ENCODE measurements at places on chromosomes 12 and 14.
A peak's percentile ranks its signal among the peaks of the same experiment; 100 is the strongest.

GRCh38 chr14:22979748-22980392 is 2.5 kb downstream of the AJUBA start:
- DNase-seq, result no peak

DNA sequence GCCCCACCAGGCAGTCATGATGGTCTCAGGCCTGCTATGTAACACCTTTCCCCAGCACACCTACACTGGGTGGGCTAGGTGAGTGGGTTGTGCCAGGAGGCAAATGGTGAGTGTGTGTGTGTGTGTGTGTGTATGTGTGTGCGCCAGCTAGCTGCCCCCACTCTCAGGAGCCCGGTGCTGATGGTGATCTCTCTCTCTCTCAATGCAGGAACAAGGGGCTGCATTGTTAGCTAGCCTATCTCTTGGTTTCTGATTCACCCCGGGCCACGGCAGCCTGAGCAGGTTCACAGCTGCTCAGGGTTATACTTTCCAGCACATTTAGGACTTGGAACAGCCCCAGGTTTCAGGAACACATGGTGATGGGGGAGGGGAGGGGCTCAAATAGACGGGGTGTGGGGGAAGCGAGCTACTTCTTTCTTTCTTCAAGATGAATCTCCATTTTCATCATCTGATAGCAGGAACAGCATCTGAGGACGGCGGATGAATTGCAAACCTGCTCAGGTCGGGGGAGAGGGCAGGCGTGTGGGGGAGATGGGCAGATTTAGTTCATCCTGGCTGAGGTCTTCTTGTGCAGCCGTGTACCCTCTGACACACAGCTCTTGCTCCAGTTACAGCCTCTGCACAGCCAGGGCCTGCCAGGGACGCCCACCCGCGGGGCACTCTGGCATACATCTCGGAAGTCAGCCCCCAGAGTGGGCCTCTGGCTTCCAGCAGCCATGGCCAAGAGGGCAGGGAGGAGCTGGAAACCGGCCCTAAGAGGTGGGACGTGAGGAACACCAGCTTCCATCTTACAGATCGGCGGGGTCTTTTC is 137.6 kb downstream of the ZFP36L1 start:
- DNase-seq, result no peak

DNA sequence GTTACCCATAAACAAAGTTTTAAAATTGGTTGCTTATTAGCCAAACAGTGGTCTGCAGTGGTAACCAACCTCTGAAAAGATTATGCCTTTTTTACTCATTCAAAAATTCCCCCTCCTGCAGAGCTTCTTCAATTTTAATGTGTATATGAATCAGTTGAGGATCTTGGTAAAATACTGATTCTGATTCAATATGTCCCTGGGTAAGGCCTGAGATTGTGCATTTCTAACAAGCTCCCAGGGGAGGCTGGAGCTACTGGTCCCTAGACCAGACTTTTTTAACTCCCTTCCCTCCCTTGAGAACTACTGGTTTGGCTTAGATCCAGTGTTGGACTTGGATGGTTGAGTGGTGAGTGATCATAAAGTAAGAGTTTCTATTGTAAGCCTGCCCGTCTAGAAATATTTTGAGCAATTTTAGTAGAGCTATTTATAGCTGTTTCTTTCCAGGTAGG is 90.2 kb downstream of the FUT8 start:
- DNase-seq, result no peak

DNA sequence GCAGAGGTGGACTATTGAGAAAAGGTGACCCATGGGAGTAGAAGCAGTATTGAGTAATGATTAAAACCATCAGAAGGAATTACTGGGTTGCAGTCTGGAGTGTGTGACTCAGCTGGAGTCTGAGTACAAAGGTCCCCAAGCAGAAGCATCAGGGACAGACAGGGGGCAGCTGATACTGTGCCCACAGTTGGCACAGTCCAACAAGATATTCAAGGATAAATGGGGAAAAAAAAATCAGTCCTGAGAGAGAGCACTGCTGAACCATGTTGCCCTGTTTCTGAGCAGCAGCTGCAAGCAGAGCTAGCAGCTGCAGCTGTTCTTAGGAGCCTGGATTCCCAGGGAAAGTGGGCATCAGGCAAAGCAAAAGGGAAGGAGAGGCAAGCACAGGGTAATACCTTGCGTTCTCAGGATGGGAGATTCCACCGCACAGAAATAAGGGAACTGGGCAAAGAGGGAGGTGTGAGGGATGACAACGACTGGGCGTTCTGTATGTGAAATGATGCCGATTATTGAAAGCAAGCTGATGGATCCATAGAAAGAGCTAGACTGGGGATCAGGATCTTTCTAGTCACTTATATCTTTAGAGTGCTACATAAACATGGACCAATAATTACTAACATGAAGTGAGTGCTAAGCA is 17.7 kb downstream of the NEUROD4 start:
- DNase-seq, result no peak

GRCh38 chr14:88463318-88463717 is 77.9 kb downstream of the SPATA7 start:
- peak; percentile 9 for DNase-seq

- peak; percentile 84 for DNase-seq
Observed at GRCh38 chr14:61280526-61281185, 482 bp downstream of the TMEM30B start.

GRCh38 chr12:99766408-99766807 is 118.9 kb downstream of the GARIN6 start:
- DNase-seq, result no peak

- no peak for DNase-seq
Observed at GRCh38 chr14:91585856-91586255, 75.7 kb upstream of the PPP4R3A start.

DNA sequence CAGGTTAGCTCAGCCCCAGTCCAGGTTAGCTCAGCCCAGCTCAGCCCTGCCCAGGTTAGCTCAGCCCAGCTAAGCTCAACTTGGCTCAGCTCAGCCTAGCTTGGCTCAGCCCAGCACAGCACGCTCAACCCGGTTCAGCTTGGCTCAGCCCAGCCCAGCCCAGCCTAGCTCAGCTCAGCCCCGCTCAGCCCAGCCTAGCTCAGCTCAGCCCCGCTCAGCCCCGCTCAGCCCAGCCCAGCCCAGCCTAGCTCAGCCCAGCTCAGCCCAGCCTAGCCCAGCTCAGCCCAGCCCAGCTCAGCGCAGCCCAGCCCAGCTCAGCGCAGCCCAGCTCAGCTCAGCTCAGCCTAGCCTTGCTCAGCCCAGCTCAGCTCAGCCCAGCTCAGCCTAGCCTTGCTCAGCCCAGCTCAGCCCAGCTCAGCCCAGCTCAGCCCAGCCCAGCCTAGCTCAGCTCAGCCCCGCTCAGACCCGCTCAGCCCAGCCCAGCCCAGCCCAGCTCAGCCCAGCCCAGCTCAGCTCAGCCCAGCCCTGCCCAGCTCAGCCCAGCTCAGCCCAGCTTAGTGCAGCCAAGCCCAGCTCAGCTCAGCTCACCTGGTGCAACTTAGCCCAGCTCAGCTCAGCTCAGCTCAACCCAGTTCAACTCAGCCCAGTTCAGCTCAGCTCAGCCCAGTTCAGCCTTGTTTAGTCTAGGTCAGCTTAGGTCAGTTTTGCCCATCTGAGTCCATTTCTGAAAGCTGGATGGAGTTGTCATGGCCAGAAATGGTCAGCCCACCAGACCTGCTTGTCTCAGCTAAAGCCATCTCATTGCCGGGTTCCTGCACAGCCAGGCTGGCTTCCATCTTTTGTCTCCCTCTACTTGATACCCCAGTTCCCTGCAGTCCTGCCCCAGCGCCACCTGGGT is 333.6 kb downstream of the TMEM121 start:
- peak; percentile 28 for DNase-seq

DNA sequence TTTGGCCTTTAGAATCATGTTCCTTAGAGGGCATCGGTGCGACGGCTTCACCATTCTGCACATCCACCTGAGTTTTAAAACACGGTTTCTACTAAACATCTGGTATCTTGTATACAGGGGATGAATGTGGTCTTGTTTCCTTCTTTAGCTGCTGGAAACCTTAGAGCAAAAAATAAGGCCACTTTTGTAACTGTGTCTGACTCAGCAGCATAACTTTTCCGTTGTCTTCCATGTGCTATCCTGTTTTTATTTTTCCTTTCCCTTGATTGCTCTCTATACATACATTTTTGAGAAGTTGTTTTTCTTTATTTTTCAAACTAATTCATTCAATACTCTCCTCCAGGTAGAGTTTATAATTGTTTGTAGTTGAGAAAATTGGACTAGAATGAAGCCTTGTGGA is 108.8 kb upstream of the PCED1B start:
- no peak for DNase-seq

- no peak for DNase-seq
Observed at GRCh38 chr12:46959502-46959901, 119.9 kb upstream of the PCED1B start.

- no peak for DNase-seq
Observed at GRCh38 chr12:8639936-8640335, 22.7 kb downstream of the MFAP5 start.

DNA sequence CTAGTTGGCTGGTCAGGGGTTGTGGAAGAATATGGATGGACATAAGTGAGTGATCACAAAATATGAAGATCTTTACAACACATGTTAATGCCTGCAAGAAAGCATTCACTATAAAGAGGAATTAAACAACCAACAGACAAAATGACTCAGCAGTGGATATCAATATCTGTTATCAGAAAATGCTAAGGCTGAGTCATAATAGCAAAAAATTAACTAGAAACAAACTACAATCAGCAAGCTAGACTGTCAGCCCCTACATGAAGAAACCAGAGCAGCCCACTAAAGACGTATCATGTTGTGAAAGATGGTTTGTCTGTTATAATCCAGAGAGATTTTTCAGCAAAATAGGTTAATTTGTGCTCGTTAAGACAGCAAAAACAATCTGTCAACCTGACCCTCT is 472.9 kb downstream of the NELL2 start:
- no peak for DNase-seq

DNA sequence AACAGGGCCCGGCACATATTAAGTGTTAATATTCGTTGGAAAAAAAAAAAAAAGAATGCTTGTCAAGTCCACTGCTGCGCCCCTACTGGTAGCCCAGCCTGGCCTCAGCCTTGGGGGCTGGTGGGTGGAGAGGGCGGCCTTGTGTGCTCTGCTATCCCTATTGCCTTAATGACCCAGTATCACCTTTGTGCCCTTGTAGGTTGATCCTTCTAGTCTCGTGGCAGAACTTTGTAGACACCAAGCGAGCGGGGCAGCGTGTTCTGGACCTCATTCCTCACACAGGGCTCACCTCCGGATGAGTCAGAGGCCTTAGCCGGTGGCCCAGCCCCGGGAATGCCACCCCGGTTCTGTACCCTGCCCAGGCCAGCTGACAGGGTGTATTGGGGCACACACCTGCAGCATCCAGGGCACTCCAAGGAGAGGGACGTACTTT is 1.8 kb upstream of the RCOR1 start:
- no peak for DNase-seq

DNA sequence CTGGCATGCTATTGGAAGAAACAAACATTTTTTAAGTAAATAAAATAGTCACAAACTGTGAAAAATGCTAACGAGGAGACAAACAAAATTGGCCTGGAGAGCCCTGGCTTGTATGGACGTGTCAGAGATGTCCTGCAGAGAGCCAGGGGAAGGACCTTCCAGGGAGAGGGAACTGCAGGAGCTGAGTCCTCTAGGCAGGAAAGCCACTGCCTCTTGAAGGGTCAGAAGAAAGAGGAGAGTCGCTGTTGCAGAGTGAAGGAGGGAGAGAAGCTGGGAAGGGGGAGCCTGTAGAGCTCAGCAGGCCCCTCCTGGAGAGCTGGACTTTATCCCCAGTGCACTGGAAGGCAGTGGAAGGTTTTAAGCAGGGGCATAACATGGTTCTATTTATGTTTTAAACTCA is 80.3 kb upstream of the PWP1 start:
- DNase-seq, result no peak

- DNase-seq, result no peak
Observed at GRCh38 chr12:128820723-128821432, 2.9 kb downstream of the SLC15A4 start.

DNA sequence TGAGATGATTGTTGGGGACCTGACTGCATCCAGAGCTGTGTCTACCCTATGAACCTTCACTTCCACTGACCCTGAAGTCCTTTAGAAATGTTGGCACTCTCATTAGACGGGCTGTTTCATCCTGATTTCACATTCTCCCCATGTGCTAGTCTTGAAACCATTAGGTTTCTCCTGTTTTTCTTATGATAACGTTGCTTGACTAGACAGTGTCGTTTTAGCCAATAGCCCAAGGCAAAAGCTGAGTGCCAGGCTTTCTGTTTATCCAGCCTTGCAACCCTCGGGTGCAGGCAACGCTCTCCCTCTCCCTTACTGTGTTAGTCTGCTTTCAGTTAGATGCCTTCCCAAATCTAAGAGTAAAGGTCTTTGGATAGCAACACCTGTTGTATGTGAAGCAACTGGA is 30.1 kb downstream of the DACT1 start:
- DNase-seq, result no peak

DNA sequence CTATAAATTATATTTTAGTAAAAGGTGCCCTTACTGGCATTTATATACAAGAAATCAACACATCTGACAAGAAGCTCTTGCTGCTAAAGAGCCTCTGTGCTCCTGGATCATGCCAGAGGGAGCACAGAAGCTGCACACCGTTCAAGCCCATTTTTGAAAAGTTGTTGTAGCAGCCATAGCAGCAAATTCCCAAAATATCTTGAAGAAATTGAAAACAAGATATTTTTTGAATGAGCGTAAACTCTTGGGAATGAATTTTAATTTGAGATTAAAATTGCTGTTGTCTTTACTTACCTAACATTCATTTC is 540 bp upstream of the CLEC2D start:
- no peak for DNase-seq

DNA sequence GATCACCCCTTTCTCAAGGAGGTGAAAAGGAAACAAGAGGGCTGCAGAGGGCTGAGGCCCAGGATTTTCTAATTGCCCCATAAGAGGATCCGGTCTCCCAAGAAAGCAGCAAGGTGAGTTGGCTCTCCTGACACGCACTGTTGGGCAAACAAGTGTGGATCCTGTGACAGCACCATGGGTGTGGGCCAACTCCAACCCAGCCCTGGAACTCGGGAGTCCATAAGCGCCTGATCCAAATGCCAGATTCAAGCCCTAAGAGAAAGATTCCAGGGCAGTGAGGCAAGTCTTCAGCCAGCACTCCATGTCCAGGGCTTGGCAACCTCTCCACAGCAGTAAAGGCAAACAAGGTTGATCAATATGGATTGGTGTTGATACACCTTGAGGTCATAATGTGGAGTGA is 33.1 kb downstream of the KCNA5 start:
- DNase-seq, result no peak

GRCh38 chr12:98592825-98593322 is 612 bp upstream of the SLC25A3 start:
- no peak for DNase-seq

- DNase-seq, result no peak
Observed at GRCh38 chr12:54734196-54734950, 86.2 kb upstream of the DCD start.

DNA sequence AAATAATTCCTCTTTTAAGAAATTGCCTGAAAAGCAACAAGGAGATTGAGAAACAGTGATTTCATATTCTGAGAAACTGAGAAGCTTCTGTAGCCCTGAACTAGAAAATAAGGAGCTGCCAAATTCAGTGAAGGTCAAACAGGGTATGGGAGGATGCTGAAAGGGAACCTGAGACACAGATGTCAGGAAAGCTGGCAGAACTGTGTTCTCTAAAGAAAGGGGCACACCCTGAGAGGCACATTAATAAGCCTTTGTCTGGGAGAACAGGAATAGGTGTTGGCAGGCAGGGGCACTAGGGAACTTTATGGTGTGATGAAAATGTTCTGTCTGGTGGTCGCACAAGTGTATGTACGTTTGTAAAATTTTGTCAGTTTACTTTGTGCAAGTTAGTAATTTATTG is 29.6 kb downstream of the VRK1 start:
- no peak for DNase-seq

Measured in stimulated activated CD4-positive, alpha-beta T cell treated with anti-CD3 and anti-CD28 coated beads, Interleukin-15, amount 100 ng/mL, for 24 hours (primary cell).